Activated CD8-positive, alpha-beta memory T cell treated with anti-CD3 and anti-CD28 coated beads, Interleukin-2, amount 10 ng/mL, durations not matched to agents 7 days and 5 days (primary cell): ENCODE measurements at places on chromosomes 1 and 21. TPM values are rescaled to one million over a fixed set of nuclear protein-coding genes. Genes with fewer than 3 reads are reported as not detected.

NOS1AP gene
- not detected for total RNA-seq

RBBP4 gene
- total RNA-seq = 336 TPM

- DNase-seq = no peak
- H3K4me3 ChIP-seq = no peak overlapping the region
- H3K36me3 ChIP-seq = no peaks in the 10 kb centered on the region
- H3K27me3 ChIP-seq = peaks cover 21% of the 10 kb centered on the region
These were observed 14.4 kb upstream of the EPHA2 start for GRCh38 chr1:16170283-16170673.

DNA sequence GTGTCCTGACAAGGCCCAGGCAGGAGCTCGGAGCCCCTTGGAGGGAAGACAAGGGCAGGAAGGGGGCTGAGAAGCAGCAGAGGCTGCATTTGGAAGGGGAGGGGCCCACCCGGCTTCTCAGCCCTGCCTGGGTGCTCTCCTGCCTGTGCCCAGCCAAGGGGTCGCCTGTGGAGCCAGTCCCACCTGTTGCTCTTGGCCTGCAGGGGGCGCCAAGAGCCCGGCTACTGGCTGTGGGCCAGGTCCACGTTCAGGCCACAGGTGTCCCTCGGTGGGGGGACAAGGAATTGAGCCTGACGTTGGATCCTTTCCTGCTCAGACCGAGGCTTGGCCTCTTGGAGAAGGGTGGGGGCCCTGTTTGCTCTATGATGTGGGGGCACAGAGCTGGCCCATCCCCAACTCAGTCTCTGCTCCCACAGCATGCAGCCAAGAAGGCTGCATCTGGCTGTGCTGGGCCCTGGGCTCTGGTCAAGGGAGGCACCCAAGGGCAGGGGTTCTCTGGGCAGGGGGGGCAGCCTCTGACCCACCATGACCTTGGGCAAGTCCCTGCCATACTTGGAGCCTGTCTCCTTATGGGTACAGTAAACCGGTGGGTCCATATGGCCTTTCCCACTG is 10.9 kb downstream of the WNT4 start:
- no peaks in the 10 kb centered on the region for H3K27me3 ChIP-seq
- no peaks in the 10 kb centered on the region for H3K36me3 ChIP-seq
- H3K27ac ChIP-seq = no peak overlapping the region
- DNase-seq = peak; percentile 62
- no peak overlapping the region for H3K4me3 ChIP-seq

DNA sequence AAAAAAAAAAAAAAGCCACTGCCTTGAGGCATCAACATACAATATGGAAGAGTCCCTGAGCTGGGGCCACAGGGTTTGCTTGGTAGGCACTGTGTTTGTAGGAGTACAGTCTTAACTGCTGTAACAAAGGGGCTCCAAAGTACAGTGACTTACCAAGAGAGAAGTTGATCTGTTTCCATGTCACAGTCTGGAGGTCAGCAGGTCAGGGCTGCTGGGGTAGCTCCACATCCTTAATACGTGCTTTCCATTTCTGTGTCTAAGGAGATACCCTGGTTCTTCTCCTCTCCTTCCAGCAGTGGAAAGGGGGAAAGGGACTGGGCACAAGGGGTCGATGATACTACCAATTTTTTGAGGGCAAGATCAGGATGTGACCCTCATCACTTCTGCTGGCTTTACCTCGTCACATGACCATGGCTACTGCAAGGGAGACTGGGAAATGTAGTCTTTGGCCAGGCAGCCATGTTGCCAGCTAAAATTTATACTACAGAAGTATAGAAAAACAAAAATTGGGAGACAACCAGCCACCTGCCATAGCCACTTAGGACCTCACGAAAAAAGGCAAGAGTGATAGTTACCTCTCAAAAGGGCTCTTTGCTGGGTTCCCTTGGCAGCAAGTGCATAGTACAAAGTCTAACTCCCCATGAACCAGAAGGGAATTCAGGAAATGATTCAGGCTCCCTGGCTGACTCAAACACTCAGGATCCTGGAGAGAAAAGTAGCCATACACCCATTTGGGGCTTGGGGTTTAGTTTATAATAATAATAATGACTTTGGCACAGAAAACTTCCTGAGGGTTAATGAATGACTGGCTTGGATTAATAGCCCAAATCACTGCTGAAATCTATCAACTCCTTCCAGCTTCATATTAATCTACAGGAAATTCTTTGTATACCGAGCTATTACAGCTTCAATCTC is 52.7 kb upstream of the ATP5PO start:
- H3K4me1 ChIP-seq = peaks cover 32% of the 10 kb centered on the region
- no peak for DNase-seq
- H3K36me3 ChIP-seq = peaks cover 58% of the 10 kb centered on the region
- no peak overlapping the region for H3K4me3 ChIP-seq
- no peaks in the 10 kb centered on the region for H3K27me3 ChIP-seq
- peak overlapping the region; percentile 16 for H3K27ac ChIP-seq

DNA sequence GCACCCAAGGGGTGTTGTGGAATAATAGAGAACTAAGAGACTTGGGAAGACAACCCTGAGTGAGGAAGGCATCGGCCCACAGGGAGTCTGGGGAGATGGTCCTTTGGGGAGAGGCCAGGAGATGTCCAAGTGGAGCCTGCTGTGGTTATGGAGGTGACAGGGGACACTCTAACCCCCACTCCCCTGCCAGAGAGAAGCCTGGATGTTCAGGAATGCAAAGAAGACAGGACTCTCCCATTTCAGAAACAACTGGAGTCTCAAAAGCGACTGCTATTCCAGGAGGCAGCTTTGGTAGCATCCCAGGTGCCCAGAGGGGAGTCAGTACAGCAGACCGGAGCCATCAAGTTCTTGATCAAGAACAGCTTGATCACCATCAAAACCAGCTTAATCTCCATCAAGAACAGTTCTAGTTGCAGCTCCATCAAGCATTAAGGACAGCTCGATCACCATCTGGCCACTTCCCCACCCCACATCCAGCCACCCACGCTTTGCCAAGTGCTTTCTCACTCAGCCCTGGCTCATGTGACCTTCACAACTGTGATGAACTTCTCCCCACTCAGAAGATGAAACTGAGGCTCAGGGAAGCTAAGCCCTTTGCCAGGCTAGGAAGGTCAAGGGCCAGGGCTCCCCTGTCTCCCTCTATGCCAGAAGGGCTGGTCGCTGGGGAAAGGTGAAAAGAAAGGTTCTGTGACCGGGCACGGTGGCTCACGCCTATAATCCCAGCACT is 743 bp downstream of the CD52 start:
- peak; percentile 70 for DNase-seq
- H3K27ac ChIP-seq = peak overlapping the region; percentile 69
- no peaks in the 10 kb centered on the region for H3K27me3 ChIP-seq
- peaks cover 46% of the 10 kb centered on the region for H3K36me3 ChIP-seq

GRCh38 chr1:203140743-203141520 is 13.4 kb downstream of the ADORA1 start:
- no peak overlapping the region for H3K27ac ChIP-seq
- DNase-seq = no peak
- peaks cover 6% of the 10 kb centered on the region for H3K4me1 ChIP-seq
- no peak overlapping the region for H3K4me3 ChIP-seq

- peaks cover 57% of the 10 kb centered on the region for H3K4me1 ChIP-seq
- no peaks in the 10 kb centered on the region for H3K36me3 ChIP-seq
- H3K4me3 ChIP-seq = no peak overlapping the region
- DNase-seq = no peak
- H3K27me3 ChIP-seq = peaks cover 46% of the 10 kb centered on the region
- no peak overlapping the region for H3K27ac ChIP-seq
These were observed 2.3 kb downstream of the IL6R start for GRCh38 chr1:154407198-154408091.

DNA sequence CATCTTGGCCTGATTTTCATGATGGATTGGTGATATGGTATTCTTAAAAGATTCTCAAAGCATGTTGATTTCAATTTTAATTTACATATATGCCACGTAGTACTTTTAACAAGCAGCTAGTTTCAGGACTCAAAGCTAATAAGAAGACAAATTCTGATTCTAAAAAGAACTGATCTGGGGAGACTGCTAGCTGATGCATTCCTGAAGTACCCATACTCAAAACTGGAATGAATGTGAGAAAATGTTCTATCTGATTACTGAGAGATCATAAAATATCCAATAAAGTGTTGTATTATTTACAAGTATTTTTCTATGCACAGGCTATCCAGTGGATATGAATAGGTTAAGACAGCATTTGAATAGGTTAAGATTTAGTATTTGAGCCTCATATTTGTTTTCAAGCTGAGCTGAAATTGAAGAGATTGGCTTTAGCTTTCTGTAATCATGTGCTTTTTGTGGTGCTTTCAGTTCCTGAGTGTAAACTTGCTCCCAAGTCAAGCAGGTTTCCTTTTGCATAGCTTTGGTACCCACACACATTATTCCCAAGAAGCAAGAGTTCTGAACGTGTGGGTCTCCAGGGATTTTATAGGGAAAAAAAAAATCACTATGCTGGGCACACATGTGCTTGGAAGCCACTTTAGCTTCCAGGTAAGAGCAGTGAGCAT is 114.1 kb downstream of the VPS13D start:
- DNase-seq = no peak
- H3K4me1 ChIP-seq = peaks cover 48% of the 10 kb centered on the region
- H3K4me3 ChIP-seq = no peak overlapping the region
- peaks cover 43% of the 10 kb centered on the region for H3K36me3 ChIP-seq

- H3K36me3 ChIP-seq = peaks cover 17% of the 10 kb centered on the region
- no peaks in the 10 kb centered on the region for H3K4me1 ChIP-seq
- DNase-seq = no peak
- H3K27ac ChIP-seq = no peak overlapping the region
- H3K27me3 ChIP-seq = no peaks in the 10 kb centered on the region
These were observed 17.6 kb downstream of the COQ8A start for GRCh38 chr1:226957714-226958113.

GRCh38 chr1:215156232-215156631 is 73.7 kb downstream of the KCNK2 start:
- H3K4me1 ChIP-seq = no peaks in the 10 kb centered on the region
- H3K36me3 ChIP-seq = no peaks in the 10 kb centered on the region
- H3K27ac ChIP-seq = no peak overlapping the region
- H3K27me3 ChIP-seq = no peaks in the 10 kb centered on the region
- no peak for DNase-seq

DNA sequence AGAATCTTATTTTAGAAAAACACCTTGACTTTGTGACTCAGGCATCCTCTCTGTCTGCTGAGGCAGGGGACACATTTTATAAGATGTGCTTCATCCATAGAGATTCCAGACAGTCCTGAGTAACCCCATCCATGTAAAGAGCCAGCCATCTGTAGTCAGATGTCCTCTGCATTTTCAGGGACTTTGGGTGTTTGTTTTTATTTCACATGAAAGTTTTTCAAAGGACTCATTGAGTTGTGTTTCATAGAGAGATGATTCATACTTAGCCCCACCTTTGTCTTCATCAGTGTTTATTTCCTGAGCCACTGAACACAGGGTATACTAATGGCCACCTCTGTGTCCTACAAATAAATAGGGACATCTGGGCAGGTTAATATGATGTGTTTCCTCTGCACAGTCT is 280.4 kb downstream of the CACNA1E start:
- no peak for DNase-seq
- no peaks in the 10 kb centered on the region for H3K36me3 ChIP-seq
- H3K27ac ChIP-seq = no peak overlapping the region
- no peak overlapping the region for H3K4me3 ChIP-seq
- peaks cover 5% of the 10 kb centered on the region for H3K4me1 ChIP-seq

DNA sequence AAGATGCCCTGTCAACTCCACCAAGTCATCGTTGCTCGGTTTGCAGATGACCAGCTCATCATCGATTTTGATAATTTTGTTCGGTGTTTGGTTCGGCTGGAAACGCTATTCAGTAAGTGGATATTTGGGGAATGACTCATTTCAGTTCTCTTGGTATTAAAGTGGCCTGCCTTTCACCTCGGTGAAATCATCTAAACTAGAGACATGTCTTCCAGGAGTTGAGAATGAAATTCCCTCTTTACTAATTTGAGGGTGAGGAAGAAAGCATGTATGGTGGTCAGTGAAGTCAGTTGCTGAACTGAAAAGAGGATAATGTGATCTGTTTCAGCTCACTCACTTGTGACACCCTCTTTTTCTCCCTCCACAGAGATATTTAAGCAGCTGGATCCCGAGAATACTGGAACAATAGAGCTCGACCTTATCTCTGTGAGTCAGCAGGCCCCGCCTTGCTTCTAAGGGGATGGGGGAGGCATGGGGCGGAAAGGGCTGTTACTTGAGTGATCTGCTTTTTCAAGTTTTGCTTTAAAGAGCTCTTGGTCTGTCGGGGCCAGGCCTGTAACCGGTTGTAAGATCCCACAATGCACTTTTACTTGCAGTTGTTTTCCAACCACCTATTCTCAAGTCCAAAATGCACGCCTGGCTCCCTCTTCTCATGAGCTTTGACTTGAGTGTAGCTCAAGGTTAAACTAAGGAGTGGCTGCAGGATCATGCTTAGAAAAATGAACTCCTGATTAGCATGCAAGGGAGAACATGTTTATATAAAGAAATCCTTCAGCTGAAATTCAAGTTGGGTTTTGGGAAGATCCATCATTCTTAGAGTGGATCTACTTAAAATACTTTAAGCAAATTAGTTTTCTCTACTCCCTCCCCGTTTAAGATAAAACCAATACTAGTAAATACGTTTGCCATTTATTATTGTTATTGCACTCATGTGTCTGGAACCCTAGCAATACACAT is 59.8 kb downstream of the CAPN2 start:
- H3K4me3 ChIP-seq = no peak overlapping the region
- H3K4me1 ChIP-seq = peaks cover 54% of the 10 kb centered on the region
- peak; percentile 39 for DNase-seq
- H3K36me3 ChIP-seq = peaks cover 65% of the 10 kb centered on the region
- H3K27me3 ChIP-seq = no peaks in the 10 kb centered on the region

- H3K36me3 ChIP-seq = no peaks in the 10 kb centered on the region
- no peaks in the 10 kb centered on the region for H3K4me1 ChIP-seq
- H3K27me3 ChIP-seq = no peaks in the 10 kb centered on the region
- DNase-seq = no peak
These were observed 93.2 kb downstream of the EPHB2 start for GRCh38 chr1:22803833-22804232.

GRCh38 chr1:69455718-69456117 is 112.0 kb upstream of the LRRC7 start:
- no peaks in the 10 kb centered on the region for H3K36me3 ChIP-seq
- no peak overlapping the region for H3K27ac ChIP-seq
- H3K4me3 ChIP-seq = no peak overlapping the region
- H3K4me1 ChIP-seq = no peaks in the 10 kb centered on the region

DNA sequence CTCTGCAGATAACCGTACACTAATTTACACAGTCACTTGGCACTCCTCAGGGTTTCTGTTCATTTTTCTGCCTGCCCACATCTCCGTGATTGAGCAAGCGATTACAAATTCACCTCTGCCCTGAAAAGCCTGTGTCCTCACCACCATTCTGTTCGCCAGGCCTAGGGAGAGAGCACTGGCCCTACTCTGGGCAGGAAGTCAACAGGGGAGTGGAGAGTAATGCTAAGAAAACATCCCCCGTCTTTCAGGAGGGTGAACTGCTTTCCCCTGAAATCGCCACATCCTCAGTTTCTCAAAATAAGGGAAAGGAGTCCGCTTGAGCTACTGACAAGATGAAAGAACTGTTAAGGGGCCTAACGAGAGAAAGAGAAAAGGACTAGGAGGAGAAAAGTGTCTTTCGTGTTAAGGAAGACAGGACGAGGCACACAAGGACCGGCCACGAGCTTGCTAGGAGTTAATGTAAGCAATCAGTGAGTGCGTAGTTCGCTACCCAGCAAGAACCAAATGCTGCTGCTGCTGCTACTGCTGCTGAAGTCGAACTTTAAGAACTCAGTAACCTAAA is 632 bp downstream of the PEX19 start:
- H3K4me3 ChIP-seq = peak overlapping the region; percentile 100
- H3K27ac ChIP-seq = peak overlapping the region; percentile 93
- no peak for DNase-seq
- peaks cover 19% of the 10 kb centered on the region for H3K4me1 ChIP-seq
- H3K36me3 ChIP-seq = peaks cover 32% of the 10 kb centered on the region

- H3K27ac ChIP-seq = no peak overlapping the region
- no peaks in the 10 kb centered on the region for H3K36me3 ChIP-seq
- DNase-seq = no peak
- H3K4me3 ChIP-seq = no peak overlapping the region
These were observed 123.7 kb downstream of the FOXD2 start for GRCh38 chr1:47561523-47562007.
